AG08396 (cell line): ENCODE measurements at places on chromosomes 3 and 15.
A peak's percentile ranks its signal among the peaks of the same experiment; 100 is the strongest.

DNA sequence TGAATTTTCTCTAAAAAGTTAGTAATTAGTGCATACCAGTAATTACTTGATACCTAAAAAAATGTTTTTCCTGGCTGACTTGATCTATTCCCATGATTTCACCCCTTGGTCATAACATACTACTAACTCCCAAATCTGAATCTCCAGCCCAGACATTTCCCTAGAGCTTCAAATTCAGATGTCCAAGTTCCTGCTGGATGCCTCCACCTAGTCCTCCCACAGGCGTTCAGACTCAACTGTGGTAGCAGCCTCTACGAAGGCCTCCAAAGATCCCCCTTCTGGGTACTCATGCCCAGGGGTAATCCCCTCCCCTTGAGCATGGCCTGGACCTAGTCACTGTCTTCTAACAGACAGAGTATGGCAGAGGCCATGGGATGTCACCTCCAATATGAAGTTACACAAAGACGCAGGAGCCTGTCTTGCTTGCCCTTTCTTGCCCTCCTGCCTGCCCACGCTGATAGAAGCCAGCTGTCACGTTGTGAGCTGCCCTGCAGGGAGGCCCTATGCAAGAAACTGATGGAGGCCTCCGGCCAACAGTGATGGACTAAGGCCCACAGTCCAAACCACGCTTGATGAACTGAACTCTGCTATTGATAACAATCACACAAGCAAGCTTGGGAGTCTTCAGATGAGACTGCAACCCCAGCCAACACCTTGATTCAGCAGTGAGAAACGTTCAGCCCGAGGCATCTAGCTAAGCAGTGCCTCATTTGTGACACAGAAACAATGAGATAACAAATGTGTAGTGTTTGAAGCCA is 8.6 kb upstream of the FBN1 start:
- no peak for DNase-seq

GRCh38 chr15:66622591-66623022 is 56.8 kb upstream of the LCTL start:
- no peak for DNase-seq

DNA sequence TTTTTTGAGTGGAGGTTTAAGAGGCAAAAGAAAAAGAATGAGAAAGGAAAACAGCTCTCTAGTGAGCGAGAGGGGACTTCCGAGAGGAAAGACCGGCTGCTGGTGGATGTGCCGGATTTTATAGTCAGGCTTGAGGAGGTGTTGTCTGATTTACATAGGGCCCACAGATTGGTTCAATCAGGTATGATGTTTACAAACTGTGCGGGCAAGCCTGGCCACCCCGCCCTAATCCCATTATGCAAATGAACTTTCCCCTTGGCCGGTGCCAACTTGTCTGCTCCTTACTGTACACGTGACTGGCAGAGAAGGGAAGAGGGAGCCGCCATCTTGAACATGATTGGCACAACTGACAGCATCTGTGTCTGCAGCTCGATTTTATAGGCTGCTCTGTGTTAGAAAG is 44.7 kb downstream of the FAM43A start:
- DNase-seq, result no peak

- no peak for DNase-seq
Observed at GRCh38 chr15:84714821-84715220, 1.1 kb downstream of the SEC11A start.

DNA sequence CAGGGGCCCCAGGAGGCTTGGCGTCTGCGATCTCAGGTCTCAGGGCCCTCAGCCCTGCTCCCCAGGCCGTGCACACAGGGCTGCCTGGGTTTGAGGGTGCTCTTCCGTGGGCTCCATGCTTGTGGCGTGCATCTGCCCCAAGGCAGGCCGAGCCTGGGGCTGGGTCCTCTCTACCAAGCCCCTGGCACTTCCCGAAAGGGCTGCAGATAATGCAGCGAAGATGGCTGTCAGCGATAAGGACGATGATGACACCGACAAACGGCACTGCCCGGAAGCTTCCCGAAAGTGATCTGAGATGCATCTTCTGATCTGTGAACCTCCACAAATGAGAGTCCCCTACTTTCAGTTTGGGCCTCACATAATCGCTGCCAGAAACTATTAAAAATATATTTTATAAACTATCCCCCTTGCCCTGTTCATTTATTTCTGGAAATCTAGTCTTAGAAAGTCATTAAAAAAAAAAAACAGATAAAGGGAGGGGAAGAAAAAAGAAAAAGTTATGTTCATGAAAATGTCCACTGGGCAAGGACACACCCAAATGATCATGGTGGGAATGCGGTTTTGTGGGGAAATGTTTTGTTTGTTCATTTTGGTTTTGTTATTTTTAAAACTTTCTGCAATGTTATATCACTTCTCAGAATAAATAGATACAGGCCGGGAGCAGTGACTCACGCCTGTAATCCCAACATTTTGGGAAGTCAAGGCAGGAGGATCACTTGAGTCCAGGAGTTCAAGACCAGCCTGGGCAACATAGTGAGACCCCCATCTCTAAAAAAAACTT is 51.5 kb downstream of the RPN1 start:
- no peak for DNase-seq

GRCh38 chr3:55090291-55090690 is 162.4 kb upstream of the LRTM1 start:
- DNase-seq, result no peak

GRCh38 chr3:119257654-119258410 is 17.2 kb upstream of the B4GALT4 start:
- DNase-seq, result no peak

- DNase-seq, result no peak
Observed at GRCh38 chr3:72553298-72553697, 294.9 kb downstream of the SHQ1 start.

DNA sequence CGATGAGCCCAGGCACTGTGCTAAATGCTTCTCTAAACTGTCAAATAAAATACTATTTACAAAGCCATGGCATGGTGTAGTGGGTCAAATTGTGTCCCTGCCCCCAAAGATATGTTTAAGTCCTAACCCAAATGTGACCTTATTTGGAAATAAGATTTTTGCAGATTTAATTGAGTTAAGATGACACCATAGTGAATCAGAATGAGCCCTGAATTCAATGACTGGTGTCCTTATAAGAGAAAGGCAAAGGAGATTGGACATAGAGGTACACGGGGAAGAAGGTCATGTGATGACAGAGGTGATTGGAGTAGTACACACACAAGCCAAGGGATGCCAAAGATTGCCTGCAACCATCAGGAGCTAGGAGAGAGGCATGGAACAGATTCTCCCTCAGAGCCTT is 121.6 kb upstream of the VEPH1 start:
- DNase-seq, result no peak

GRCh38 chr3:72756900-72757299 is 91.3 kb downstream of the SHQ1 start:
- no peak for DNase-seq

DNA sequence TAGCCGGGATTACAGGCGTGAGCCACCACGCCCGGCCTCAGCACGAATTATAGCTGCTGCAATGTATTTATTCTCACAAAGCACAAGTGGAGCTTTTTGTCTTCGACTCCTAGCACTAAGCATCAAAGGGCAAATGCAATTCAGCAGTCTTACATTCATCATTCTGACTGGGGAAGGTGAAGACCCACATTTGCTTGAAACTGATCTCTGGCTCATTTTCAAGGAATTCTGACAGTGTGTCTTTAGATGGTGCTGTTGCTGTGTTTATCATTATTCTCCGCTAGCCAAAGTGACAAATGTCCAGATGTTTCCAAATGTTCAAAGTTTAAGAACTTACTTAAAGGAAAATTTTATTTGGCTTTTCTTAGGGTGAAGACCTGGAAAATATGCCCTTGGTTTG is 55.9 kb downstream of the SGO1 start:
- DNase-seq, result no peak

- no peak for DNase-seq
Observed at GRCh38 chr3:175149675-175150074, 290.5 kb downstream of the NAALADL2 start.

DNA sequence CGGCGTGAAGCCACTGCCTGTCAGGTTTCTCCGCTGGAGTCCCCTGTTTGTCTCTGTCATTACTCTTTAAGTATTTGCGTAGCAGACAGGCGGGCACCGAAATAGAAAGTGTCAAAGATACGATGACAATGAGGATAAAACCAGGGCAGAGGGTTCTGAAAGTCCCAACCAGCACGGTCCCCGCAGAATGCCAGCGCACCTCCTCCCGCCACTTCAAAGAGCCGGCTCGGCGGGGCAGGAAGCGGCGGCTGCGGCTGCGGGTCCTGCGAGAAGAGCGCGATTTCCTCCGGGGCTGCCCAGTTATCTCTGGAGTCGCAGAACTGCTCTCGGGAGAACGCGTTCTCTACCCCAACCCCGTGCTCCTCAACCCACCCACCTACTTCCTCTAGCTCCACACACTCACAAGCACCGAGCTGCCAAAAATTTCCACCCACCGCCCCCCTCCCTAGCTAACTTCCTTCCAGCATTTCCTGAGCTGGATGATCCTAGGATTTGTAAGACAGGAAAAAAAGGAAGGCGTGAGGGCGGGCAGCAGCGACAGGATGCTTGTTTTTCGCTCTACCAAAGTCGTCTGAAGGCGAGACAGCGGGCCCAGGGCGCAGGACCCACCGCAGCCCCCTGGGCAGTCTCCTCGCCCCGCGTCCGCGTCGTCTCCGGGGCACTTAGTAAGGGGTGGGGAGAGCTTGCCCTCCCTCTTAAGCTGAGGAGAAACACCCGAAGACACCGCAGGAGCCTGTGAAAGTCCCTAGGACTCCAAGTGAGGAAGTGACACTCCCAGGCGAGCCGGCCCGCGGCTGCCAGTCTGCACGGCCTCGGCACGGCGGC is at the start of gene ARHGAP31:
TSS of gene ARHGAP31 (plus strand) at position 513 of the 825 bp plus-strand sequence. CDS start 522 bp downstream, outside the sequence.
- DNase-seq, result peak; percentile 73

GRCh38 chr3:69290006-69290405 is 95.9 kb downstream of the FRMD4B start:
- DNase-seq, result no peak

- DNase-seq, result peak; percentile 25
Observed at GRCh38 chr3:126607214-126607908, 47.6 kb downstream of the TXNRD3 start.

DNA sequence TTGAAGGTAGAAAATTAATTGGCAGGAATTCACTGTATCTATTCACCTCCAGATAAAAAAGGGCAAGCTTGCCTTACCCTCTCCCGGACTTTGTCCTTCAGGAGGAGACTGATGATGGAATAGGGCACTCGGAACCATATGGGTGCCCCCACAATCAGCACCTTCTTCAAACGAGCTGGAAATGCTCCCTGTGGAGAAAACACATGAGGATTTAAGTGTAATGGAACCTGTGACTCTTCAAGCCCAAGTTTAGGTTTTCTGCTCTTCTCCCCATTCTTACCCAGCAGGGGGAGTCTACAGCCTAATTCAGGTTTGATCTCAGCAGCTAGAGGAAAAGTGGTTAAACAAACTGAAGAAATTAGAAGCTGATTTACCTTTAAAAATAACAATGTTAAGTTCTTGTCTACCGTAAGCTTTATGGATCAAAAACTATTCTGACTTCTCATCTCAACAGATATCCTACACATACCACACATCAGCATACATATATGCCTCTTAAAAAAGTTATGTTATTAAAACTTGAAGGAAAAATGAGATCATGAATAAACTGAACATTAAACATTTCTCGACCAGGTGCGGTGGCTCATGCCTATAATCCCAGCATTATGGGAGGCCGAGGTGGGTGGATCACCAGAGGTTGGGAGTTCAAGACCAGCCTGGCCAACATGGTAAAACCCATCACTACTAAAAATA is 57.5 kb upstream of the SIN3A start:
- peak; percentile 53 for DNase-seq

GRCh38 chr3:112769286-112769978 is 77.2 kb downstream of the CD200R1L start:
- DNase-seq, result no peak

DNA sequence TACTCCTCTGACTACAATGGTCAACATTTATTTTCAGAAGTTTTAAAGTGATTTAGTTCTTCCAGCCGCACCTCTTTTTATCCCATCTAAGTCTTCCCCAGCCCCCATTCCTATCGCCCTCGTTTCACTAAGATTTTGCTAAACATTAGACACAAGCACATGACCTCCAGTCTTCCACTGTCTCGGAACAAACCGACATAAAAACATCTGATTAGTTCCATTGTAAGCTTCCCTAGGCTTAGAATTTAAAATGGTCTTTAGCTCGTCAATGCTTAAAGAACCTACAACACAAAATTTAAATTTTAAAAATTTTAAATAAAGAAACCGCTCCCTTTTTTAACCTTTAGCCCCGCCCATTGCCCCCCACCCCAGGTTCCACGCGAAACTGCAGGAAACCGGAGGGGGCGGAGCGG is 284 bp upstream of the TSC22D2 start:
- DNase-seq, result no peak

DNA sequence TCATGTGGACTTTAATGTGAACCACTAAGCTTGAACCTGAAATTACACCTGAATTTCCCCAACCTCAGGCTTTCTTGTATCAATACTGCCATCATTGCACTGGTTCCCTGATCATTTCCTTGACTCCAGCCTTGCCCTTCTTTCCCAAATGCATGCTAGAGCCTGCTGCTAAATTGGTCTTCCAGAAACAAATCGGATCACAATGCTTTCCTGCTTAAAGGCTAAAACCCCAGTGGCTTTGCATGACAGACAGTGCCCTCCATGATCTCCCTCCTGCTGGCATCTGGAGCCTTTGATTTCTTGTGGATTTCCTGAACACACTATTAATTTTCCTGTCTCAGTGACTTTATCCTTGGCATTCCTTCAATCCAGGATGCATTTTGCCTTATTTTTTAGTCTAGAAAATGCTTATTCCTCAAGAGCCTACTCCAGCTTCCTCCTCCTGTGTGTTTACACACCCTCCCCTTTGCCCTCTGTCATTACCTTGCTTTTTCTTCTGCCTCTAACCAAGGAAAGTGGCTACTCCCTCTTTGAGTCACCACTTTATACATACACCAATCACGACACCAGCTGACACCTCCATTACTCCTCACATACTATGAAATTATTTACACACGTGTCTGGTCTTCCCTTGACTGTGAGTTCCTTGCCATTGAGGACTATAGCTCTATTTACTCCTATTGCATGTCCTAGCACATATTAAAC is 214.6 kb downstream of the KCNAB1 start:
- DNase-seq, result no peak

GRCh38 chr3:17755836-17756235 is 13.4 kb upstream of the TBC1D5 start:
- no peak for DNase-seq

GRCh38 chr3:109927161-109927560 is 589.8 kb upstream of the DPPA4 start:
- peak; percentile 76 for DNase-seq

GRCh38 chr3:133152056-133152455 is 113.9 kb downstream of the TMEM108 start:
- no peak for DNase-seq

DNA sequence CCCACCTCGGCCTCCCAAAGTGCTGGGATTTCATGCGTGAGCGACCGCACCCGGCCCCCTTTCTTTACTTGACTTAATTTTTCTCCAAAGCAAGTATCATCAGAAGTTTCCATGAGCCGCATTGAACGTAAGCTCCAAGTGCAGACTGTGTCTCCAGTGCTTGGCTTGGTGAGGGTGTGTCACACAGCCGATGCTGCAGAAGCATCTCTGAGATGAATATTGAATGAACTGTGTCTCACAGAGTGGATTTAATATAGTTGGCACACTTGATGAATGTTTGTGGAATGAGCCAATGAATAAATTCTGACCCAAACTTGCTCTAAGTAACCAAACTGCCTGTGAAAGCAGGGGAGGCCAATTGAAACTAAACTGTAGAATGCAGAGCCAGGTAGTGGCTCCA is 159.4 kb upstream of the KBTBD8 start:
- no peak for DNase-seq
